ENCODE measurements at places on chromosomes 5 and 9.

DNA sequence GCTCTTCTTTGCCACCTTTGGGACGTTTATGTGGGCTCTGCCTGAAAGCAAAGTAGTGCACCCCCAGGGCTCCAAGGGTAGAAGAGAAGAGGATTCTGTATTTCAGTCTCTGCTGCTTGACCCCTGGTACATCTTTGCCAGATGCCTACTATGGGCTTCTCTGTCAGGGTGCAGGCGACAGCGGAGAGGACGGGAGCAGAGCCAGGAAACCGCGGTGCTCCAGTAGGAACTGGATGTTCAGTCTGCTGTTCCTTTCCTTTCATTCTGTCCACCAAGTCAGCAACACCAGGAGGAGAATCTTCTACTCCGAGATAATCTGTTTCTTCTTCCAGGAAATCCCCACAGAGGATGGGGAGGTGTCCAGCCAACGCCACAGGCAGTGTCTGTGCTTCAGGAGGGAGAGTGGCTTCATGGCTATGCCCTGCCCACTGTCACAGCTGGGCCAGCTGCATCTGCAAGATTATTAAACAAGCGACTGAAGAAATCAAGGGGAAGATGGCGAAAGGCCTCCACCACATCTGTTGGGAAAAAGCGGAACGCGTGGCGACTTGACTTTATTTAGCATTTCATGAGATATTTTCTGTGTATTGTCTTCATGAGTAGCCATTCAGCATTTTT, 398.3 kb downstream of the IRX1 start:
- no peak for DNase-seq

DNA sequence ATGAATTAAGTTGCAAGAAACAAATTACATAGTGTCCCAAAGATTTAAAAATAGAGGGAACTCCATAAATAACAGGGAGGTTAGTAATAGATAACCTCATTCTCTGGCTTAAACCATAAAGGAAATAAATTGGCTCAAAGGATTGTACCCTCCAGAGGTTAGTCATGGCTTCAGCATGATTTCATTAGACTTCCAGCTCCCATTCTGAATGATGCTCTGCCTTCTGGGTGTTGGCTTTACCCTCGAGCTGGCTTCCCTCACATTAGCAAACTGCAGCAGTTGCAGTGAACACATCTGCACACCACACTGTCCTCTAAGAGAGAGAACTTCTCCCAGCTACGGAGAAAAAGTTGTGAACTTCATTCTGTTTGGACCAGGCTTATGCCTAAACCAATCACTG, 70.4 kb downstream of the RGS7BP start:
- no peak for DNase-seq

DNA sequence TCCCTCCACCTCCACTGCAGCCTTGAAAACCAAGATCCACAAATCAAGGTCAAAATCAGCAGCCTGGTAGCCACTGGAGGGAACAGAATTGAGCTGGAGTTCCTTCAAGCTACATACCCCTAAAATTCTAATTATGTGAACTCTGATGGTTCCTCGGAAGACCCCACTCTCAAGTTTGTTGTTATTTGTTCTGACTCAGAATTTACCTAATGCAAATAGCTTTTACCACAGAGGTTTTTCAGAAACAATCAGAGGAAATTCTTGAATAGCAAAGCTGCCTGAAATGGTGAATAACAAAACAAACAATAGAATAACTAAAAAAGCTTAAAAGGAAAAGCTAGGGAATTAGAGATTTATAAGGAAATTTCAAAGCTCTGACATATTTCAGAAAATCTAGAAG, 220.0 kb downstream of the CDH18 start:
- no peak for DNase-seq

GRCh38 chr5:150648294-150649107, 8.0 kb downstream of the SYNPO start:
- DNase-seq, result no peak

DNA sequence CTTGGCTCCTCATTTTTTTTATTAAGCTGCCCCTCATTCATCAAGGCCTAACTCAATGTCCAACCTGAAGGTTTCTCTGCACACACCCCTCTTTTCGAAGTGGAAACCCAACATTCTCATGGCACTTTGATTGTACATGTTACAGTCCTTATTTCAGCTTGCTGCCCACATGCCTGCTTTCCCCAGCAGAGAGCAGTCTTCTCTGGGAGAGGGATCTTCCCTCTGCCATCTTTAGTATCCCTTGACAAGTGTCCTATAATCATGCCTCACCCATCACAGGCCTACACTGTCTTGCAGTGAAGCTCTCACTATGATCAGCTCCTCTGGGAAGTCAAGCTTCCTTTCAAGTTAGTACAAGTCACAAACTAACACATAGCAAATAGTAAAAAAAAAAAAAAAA, 175.1 kb downstream of the ACER2 start:
- DNase-seq, result no peak

DNA sequence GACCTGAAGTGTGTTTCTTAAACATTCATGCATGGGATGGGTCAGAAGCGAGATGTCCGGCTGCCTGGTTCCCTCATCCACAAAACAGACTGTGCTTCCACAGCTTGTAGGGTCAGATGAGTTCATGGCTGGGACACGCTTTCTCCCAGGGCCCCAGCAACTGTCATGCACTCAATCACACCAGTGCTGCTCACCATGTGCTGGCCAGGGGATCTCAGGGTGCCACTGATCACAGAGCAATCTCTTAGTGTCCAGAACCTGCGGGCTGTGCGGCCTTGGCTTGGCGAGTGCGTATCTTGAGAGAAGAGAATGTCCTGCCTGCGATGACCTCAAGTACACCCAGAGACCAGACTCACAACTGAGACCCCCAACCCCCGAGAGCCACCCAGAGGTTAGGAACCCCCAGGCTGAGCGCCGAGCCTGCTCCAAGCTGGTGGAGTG, 26.0 kb upstream of the FCN2 start:
- no peak for DNase-seq

GRCh38 chr9:37036371-37036775, 2.3 kb upstream of the PAX5 start:
- peak; percentile 66 for DNase-seq

- peak; percentile 93 for DNase-seq
Measured at GRCh38 chr5:32504989-32505596, 60.6 kb upstream of the ZFR start.

- no peak for DNase-seq
Measured at GRCh38 chr5:78806544-78806943, 158.0 kb upstream of the LHFPL2 start.

- DNase-seq, result no peak
Measured at GRCh38 chr5:1431021-1431811, 14.0 kb downstream of the SLC6A3 start.

- no peak for DNase-seq
Measured at GRCh38 chr5:14695152-14695551, 30.6 kb downstream of the OTULIN start.

GRCh38 chr5:119810217-119810616, 180.9 kb downstream of the FAM170A start:
- no peak for DNase-seq

GRCh38 chr5:179530069-179530998, 20.0 kb upstream of the RUFY1 start:
- DNase-seq, result no peak

DNA sequence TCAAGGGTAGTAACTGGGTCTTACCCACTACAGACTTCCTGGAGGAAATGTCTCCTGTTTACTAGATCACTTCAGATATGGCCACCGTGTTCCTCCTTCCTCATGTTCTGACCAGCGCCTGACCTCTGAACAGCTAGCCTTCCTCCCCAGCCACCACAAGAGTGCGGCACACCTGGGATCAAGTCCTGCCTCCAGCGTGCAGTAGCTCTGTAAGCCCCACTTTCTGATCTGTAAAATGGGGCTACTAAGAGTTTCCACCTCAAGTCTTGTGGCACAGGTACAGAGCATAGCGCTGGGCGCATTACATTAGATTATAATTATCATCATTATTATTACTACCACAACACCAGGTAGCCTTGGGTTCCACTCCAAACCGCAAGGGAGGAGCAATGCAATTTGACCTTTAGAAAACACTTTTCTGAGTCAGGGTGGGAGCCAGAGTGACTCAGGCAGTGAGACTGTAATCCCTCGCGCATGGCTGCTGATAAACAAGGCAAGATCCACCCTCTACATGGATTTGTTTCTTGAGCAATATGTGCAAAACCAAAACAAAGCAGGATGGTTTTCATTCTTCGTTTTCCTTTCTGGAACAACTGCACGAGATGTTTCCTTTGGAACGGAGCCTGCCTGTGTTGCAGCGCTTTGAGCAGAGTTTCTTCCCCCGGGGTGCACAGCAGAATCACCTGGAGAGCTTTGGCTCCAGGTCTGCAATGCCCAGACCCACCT, 65.0 kb upstream of the ANGPTL2 start:
- no peak for DNase-seq

DNA sequence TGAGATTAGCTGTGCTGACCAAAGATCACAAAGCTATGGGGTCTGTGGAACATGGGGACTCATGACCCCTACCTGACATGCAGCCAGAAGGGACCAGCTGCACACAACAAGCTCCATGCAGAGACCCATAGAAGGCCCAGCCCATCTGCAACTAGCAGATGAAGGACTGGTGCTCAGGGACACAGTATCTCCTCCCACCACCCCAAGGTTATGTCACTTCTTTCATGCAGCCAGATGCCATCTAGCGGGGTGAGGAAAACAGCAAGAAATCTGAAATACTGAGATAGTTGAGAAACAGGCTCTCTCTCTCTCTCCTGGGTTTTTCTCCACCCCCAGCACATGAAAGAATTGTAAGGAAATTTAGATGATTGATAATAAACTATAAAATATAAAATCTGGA, 161.3 kb upstream of the DAPK1 start:
- peak; percentile 46 for DNase-seq

DNA sequence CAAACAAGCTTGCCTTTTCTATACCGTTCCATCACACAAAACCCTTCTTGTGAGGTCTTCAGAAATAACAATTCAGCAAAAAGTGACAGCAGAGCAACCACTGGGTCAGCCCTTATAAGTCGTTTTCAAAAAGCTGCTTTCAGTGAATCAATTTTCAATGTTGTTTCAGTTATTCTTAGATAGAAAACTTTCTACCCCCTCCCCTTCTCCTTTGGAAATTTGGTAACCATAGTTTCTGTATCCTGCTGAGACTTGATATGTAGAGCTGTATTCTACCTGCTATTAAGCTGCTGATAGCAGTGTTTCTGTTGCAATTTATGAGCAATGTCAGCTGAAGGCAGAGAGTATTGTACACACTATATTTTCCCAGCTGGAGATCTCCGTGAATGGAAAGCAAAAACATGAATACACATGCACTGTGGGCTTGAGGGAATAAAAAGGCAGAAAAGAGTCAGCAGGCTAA, 75.7 kb downstream of the ZNF608 start:
- DNase-seq, result no peak

DNA sequence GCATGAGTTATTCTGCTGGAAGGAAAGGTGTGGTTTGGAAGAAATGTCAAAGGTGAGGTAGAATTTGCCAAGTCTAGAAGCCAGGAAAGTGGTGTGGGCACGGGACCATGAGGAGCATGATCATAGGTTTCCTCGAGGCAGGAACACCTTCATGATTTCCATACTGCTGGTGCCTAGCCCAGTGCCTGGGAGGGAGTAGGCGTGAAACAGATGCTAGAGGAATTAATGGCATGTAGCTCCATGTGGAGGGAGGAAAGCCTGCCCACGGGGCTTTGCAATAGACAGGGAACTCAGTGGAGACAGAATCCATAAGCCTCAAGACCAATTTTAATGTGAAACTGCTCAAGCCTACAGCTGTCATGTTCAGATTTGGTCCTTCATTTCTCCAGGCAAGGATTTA, 35.1 kb downstream of the TTLL11 start:
- no peak for DNase-seq

DNA sequence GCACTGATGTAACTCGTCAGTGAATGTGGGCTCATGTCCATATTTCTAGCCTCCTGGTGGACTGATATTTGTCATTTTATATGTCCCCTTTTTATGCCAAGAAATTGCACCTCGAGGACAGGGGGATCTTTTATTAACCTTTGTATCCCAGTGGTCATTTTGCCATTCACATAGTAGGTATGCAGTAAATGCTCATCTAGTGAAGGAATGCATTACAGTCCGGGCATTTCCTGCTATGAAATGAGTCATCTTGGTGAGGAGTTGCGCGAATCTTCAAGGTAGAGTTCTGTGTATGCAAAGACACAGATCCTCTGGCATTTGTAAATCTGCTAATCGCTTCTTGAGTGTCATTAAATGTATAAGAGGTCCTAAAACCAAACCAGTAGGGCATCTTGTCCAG, 755.5 kb upstream of the ADAMTS16 start:
- DNase-seq, result no peak

DNA sequence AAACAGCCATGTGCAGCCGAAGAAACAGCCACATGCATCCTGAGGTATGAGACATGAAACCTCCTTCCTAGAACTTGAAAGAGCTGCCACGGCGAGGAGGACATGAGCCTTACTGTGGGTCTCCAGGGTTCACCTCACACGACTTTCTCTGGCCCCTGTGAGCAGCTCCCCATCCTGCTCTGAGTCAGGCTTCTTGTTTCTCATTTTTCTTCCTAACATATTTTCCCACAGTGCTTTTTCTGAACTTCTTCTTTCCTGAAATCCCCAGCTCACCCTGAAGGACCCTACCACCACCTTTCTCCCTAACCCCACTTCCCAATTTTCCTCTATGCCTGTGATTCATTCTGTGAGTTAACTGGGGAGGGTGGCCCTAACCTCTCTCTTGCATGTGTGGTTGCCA, 33.7 kb upstream of the ADRB2 start:
- DNase-seq, result no peak

- DNase-seq, result no peak
Measured at GRCh38 chr5:132808866-132809265, 4.2 kb upstream of the SOWAHA start.

DNA sequence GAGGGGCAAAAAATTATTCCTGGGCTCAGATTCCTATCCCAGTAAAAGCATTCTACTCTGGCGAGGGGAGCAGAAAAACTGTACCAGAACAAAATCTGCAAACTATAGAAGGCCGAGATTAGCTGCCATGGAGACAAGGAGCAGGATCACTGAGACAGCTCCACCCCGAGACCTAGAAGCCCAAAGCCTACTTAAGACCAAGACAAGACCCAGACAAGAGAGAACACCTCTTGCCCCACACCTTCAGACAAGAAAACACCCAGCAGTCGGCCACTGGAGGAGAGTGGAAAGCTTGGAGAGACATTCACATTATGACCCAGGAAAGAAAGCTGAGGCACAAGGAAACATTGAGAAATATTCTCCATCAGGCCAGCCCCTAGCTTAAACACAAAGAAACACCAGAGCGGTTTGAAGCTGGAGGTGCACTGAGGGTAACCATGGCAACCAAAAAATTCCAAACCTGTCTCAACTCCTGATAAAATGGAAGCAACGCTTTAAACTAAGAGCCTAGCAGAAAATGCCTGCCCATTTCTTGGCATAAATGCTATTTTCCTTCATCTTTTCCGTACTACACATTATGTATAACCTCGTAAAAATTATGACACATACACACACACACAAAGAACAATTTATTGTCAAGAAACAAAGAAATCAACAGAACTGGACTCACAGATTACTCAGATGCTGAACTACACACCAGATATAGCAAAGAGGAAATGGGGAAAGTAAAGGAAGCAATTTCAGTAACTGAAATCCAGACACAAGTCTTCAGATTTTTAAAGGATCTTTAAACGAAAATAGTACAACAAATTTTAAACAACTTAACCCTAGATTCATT, 53.8 kb upstream of the FTMT start:
- peak; percentile 5 for DNase-seq

All from KBM-7 (cell line).